ENCODE measurements at places on chromosomes 7 and 10.

- DNase-seq: no peak
Observed at GRCh38 chr10:29595146-29595545, 39.6 kb downstream of the SVIL start.

GRCh38 chr7:121385056-121385799, 10.9 kb downstream of the FAM3C start:
- DNase-seq: no peak

GRCh38 chr7:139089118-139089517, 20.4 kb downstream of the ZC3HAV1 start:
- DNase-seq: no peak

- no peak for DNase-seq
Observed at GRCh38 chr10:111148440-111148839, 71.6 kb downstream of the ADRA2A start.

- no peak for DNase-seq
Observed at GRCh38 chr7:17434191-17434590, 135.7 kb downstream of the AHR start.

- DNase-seq: no peak
Observed at GRCh38 chr10:34186745-34187144, 628.4 kb downstream of the PARD3 start.

- DNase-seq: no peak
Observed at GRCh38 chr10:132321726-132322125, 10.3 kb upstream of the LRRC27 start.

GRCh38 chr10:90925079-90926029, 4.5 kb upstream of the ANKRD1 start:
- no peak for DNase-seq

DNA sequence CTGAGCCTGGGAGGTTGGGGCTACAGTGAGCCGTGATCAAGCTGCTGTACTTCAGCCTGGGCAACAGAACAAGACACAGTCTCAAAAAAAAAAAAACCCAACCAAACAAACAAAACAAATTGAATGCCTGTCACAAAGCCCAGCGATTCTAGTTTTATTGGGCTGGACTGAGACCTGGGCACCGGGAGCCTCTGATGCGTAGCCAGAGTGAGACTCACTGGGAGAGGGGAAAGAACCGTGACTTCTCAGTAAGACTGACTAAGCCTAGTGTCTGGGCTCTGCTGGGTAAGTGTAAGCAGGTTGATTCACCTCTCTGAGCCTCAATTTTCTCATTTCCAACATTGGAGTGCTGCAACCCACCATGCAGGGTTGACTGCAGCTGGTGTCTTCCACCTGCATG, 10.1 kb upstream of the LEP start:
- no peak for DNase-seq

- DNase-seq: no peak
Observed at GRCh38 chr10:15201589-15202300, 33.3 kb upstream of the NMT2 start.

GRCh38 chr7:106419455-106420182, 134.8 kb upstream of the NAMPT start:
- DNase-seq: no peak

All from stimulated activated CD4-positive, alpha-beta T cell treated with anti-CD3 and anti-CD28 coated beads, TNF-alpha, amount 100 ng/mL, for 1 hour (primary cell).